HEK293T (cell line): ENCODE measurements at places on chromosomes 16 and 17.

- DNase-seq: no peak
These were observed 1.7 kb downstream of the CMTM3 start for GRCh38 chr16:66605979-66606751.

- DNase-seq: no peak
These were observed 7.6 kb downstream of the PRR29 start for GRCh38 chr17:64005734-64006167.

DNA sequence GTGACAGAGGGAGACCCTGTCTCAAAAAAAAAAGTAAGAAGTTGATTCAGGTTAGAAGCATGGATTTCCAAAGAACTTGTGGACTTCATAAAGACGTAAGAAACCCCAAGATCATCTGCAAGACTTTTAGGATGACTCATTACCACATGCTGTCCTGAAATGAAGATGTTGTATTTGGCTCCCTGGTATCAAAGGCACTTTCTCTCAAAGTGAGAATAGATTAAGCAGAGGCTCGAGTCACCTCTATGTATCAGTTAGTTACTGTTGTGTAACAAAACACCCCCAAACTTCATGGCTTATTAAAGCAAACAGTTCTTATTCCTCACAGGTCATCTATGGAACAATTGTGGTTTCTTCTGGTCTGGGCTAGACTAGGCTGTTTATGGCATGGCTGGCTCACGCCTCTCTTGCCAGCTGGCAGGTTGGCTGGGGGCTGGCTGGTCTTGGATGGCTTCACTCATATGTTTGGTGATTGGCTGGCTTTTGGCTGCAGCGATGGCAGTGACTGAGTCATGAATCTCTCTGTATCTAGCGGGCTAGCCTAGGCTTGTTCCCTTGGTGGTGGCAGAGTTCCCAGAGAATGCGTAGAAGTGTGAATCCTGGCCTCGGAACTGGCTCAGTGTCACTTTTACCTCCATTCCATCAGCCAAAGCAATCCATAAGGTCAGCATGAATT, 60.4 kb upstream of the MSI2 start:
- DNase-seq: no peak

- no peak for DNase-seq
These were observed 16.3 kb downstream of the CARHSP1 start for GRCh38 chr16:8852534-8852933.

- no peak for DNase-seq
These were observed 25.8 kb downstream of the CNGB1 start for GRCh38 chr16:57944970-57945739.

GRCh38 chr16:66133643-66134338, 232.7 kb upstream of the CDH5 start:
- DNase-seq: no peak
